GM23248 (cell line): ENCODE measurements at places on chromosomes 16 and 17. TPM values are rescaled to one million over a fixed set of nuclear protein-coding genes. Genes with fewer than 3 reads are reported as not detected.
A peak's percentile ranks its signal among the peaks of the same experiment; 100 is the strongest.

Gene IRX3
- total RNA-seq = 9.2 and 15.6 TPM in 2 replicates

Gene SPATA32
- not detected in 2 replicates for total RNA-seq

Gene CRYBA1
- total RNA-seq = not detected in 2 replicates

Gene NPIPA5
- total RNA-seq = 1.4 TPM in 1 of 2 replicates, not detected in the other

Gene SNAI3
- not detected in 2 replicates for total RNA-seq

Gene TMEM107
- total RNA-seq = 11.6 TPM in 2 replicates

Gene HSPB9
- total RNA-seq = not detected in 2 replicates

Gene TBC1D16
- total RNA-seq = 22.4 and 26.9 TPM in 2 replicates

Gene CDH15
- not detected in 2 replicates for total RNA-seq

Gene TBC1D3H
- total RNA-seq = not detected in 2 replicates

- H3K4me3 ChIP-seq = no peak overlapping the region
- H3K27ac ChIP-seq = no peak overlapping the region
- H3K36me3 ChIP-seq = no peaks in the 10 kb centered on the region
- H3K4me1 ChIP-seq = no peaks in the 10 kb centered on the region
- DNase-seq = no peak
- peaks cover 32% of the 10 kb centered on the region for H3K27me3 ChIP-seq
Measured at GRCh38 chr16:1862394-1862793, 9.6 kb downstream of the MEIOB start.

DNA sequence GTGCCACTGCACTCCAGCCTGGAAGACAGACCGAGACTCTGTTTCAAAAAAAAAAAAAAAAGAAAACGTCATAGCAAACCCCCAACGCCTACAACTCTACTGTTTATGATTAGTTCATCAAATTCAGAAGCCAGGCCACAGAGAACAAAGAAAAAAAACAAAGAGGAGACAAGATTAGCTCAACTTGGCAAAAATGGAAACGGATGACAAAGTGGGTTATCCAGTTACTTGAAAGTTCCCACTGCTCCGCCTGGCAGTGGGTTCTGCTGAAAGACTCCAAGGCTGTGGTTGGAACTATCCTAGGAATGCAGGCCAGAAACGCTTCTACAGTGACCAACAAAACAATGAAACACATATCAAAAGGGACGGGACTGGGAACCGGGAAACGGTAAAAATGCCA lies 53.1 kb downstream of the MRM3 start:
- DNase-seq = peak; percentile 98
- H3K27me3 ChIP-seq = no peaks in the 10 kb centered on the region
- peak overlapping the region; percentile 84 for H3K27ac ChIP-seq
- H3K4me3 ChIP-seq = 0 out of 2 replicates have a peak overlapping the region, but pooled peaks have one; percentile 12
- H3K36me3 ChIP-seq = no peaks in the 10 kb centered on the region

DNA sequence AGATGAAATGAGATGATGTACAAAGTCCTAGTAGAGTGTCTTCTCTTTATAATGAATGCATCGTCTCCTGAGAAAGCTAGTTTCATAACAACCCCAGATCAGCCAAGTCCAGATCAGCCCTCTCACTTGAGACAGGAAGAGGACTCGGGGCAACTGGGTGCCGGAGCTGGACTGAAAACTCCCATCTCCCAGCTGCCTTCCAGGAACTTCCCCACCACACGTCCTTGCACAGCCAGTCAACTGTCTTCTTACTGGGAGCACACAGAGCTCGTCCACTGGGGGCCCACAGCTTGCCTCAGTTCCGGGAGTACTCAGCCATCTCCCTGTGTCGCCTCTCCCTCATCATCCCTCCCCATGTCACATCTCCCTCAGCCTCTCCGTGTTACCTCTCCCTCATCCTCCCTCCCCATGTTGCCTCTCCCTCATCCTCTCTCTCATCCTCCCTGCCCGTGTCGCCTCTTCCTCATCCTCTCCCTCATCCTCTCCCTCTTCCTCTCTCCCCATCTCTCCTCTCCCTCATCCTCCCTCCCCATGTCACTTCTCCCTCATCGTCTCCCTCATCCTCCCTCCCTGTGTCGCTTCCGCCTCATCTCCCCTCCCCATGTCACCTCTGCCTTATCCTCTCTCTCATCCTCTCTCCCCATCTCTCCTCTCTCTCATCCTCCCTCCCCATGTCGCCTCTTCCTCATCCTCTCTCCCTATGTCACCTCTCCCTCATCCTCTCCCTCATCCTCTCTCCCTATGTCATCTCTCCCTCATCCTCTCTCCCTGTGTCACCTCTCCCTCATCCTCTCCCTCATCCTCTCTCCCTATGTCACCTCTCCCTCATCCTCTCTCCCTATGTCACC lies 22.4 kb upstream of the KCNH6 start:
- no peaks in the 10 kb centered on the region for H3K36me3 ChIP-seq
- no peak overlapping the region for H3K27ac ChIP-seq
- no peak for DNase-seq
- H3K4me3 ChIP-seq = no peak overlapping the region
- peaks cover 17% of the 10 kb centered on the region for H3K27me3 ChIP-seq
- peaks cover 11% of the 10 kb centered on the region for H3K4me1 ChIP-seq

DNA sequence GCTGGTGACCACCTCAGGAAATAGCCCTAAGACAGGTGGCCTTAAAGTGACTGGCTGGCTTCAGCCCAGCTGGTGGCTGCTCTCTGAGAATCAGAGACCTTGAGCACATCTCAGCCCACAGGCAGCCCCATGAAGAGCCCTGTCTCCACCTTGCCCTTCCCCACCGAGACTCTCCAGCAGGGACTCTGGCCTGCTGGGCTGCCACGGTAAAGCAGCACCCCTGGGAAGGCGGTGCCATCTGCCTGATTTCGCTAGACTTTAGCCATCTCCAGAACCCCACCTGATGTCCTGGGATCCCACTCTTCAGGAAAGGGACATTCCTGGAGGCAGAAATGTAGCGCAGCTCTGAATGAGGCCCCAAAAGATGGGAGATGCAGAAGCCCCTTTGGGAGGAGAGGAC lies 45.2 kb upstream of the LGALS9 start:
- no peaks in the 10 kb centered on the region for H3K27me3 ChIP-seq
- H3K27ac ChIP-seq = peak overlapping the region; percentile 78
- H3K4me1 ChIP-seq = peaks cover 17% of the 10 kb centered on the region
- DNase-seq = no peak
- H3K36me3 ChIP-seq = no peaks in the 10 kb centered on the region

GRCh38 chr16:22313876-22314470 lies 16.8 kb downstream of the POLR3E start:
- H3K27ac ChIP-seq = no peak overlapping the region
- no peaks in the 10 kb centered on the region for H3K4me1 ChIP-seq
- no peaks in the 10 kb centered on the region for H3K27me3 ChIP-seq
- H3K4me3 ChIP-seq = no peak overlapping the region
- H3K36me3 ChIP-seq = no peaks in the 10 kb centered on the region; the same call in 1 of the 2 replicates
- DNase-seq = no peak

DNA sequence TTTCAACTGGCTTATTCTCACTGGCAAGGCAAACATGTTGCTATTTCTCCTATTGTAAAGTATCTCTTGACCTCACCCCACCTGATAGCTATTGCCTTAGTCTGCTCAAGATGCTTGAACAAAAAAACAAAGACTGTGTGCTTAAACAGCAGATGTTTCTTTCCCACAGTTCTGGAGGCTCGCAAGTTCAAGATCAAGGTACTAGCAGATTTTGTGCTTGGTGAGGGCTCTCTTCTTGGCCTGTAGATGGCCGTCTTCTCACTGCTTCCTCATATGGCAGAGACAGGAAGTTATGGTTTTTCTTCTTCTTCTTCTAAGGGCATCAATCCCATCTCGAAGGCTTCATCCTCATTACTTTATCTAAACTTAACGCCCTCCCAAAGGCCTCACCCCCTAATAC lies 109.7 kb upstream of the CLEC3A start:
- no peaks in the 10 kb centered on the region for H3K27me3 ChIP-seq
- no peaks in the 10 kb centered on the region for H3K36me3 ChIP-seq
- no peak for DNase-seq
- H3K4me3 ChIP-seq = no peak overlapping the region
- no peak overlapping the region for H3K27ac ChIP-seq

DNA sequence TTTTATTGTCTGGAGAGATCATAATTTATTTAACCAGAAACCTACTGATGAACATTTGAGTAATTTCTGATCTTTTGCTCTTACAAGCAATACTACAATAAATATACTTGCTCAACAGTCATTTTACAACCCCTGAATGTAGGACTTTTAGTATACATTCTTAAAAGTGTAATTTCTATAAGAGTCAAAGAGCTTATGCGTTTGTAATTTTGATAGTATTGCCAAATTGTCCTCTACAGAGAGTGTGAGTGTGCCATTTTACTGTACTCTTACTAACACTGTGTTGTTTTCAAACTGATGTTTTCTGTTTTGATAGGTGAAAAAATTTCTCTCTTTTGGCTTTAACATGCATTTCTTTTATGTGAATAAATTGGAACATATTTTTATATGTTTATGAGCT lies 139.1 kb downstream of the FTO start:
- DNase-seq = no peak
- peaks cover 13% of the 10 kb centered on the region; the same call in 1 of the 2 replicates for H3K36me3 ChIP-seq
- no peaks in the 10 kb centered on the region for H3K27me3 ChIP-seq

DNA sequence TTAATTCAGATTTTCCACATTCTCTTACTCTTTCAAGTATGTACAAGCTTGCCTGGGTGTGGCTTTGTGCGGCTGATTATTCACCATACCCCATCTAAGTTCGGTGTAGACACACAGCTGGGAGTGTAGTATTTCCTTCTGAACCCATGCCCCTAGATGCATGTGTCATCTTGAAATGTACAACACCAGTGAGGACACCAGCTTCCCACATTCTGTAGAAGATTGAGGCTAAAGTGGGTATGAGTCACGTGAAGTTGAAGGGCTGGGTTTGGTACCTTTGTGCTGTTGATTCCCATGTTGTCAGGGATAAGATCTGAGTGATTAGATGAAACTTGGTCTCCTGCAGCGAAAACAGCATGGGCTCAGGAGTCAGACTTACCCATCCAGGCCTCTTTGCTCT lies 14.6 kb upstream of the DHX8 start:
- H3K4me3 ChIP-seq = peak overlapping the region; percentile 50
- H3K27me3 ChIP-seq = no peaks in the 10 kb centered on the region
- no peaks in the 10 kb centered on the region for H3K36me3 ChIP-seq
- H3K4me1 ChIP-seq = peaks cover 29% of the 10 kb centered on the region
- H3K27ac ChIP-seq = peak overlapping the region; percentile 99
- DNase-seq = peak; percentile 98

DNA sequence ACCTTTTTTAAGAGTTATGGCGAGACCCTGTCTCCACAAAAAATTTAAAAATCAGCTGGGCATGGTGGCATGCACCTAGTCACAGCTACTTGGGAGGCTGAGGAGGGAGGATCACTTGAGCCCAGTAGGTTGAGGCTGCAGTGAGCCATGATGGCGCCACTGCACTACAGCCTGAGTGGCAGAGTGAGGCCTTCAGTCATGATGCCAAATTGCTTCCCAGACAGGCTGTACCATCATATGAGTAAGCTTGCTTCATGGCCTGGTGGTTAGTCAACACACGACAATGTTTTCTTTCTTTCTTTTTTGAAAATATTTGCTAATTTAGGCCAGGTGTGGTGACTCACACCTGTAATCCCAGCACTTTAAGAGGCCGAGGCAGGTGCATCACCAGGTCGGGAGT lies 12.5 kb downstream of the NTAN1 start:
- peaks cover 11% of the 10 kb centered on the region for H3K4me1 ChIP-seq
- H3K36me3 ChIP-seq = peaks cover 20% of the 10 kb centered on the region
- no peaks in the 10 kb centered on the region for H3K27me3 ChIP-seq
- no peak overlapping the region for H3K27ac ChIP-seq

GRCh38 chr17:37096071-37096470 lies 147.3 kb downstream of the AATF start:
- no peak for DNase-seq
- no peaks in the 10 kb centered on the region for H3K27me3 ChIP-seq
- no peak overlapping the region for H3K4me3 ChIP-seq
- H3K27ac ChIP-seq = no peak overlapping the region
- H3K4me1 ChIP-seq = no peaks in the 10 kb centered on the region

DNA sequence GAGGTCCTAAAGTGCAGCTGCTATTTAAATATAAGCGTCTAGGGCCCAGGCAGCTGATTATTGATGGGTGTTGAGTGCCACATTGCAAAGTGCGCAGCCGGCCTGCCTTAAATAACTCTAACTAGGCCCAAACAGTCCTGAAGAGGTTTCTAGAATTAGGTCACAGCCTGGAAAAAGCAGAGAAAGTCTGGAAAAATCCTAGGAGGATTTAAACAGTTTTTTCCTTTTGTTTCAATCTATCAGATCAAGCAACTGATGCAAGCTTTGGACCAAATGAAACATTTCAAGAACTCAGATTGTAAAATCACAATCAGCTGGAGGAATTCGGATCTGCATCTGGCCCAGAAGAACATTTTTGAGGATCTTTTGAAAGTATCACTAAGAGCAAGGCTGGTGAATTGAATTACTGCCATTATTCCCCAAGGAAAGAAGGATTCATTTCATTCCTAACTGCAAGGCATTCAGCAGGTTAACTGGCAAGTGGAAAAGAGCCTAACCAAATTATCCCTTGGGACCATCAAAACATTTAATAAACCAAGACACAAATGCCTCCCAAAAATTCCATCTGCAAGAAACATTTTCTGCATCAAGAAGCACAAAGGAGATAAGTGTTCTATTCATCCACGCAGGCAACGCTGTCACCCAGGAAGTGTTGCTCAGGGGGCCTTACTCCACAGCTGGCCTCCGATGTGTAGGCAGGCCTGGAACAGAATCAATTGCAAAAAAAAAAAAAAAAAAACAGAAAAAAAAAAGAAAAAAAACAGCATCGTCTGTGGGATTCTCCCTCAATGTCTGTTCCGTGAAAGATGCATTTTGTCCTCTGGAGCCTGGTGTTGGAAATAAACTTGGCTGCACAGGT lies 46.1 kb downstream of the IRX3 start:
- no peak overlapping the region for H3K27ac ChIP-seq
- peak; percentile 16 for DNase-seq
- peaks cover 22% of the 10 kb centered on the region; the same call in 1 of the 2 replicates for H3K27me3 ChIP-seq
- no peaks in the 10 kb centered on the region for H3K36me3 ChIP-seq

DNA sequence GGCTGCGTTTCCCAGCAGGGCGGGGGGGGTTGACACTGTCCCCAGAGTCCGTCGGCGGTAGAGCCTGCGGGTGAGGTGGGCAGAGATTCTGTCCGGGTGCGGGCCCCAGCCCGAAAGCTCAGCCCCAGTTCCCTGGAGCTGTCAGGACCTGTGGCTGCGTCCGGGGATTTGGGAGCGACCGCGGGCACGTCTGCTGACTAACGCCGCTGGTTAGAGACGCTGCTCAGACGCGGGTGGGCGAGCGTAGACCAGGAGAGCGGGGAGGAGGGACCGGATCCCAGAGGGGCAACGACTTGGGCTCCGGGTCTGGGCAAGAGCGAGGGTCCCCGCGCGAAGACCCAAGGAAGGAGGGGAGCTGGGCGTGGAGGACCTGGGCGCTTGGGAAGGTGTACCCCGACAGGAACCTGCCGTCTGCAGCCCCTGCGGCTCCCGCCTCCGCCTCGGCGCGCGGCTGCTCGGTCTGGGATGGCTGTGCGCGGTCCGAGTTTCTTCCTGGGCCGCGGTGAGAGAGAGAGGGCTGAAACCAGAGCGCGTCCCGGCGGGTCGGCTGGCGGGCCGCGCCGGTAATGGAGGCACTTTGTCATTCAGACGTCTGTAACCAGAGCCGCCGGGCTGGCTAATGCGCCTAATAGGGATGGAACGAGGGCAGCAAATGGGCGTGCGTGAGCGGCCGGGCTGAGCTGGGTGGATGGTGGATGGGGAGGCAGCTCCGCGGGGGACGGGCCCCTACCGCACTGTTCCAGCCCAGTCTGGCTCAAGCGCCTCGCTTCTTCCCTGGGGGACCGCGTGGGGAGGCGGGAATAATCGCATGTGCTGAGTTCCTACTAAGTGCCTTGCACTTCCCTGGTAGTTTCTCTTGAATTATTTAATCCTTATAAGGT lies 2.3 kb downstream of the NGFR start:
- no peaks in the 10 kb centered on the region for H3K36me3 ChIP-seq
- H3K27ac ChIP-seq = no peak overlapping the region
- 0 out of 2 replicates have a peak, but pooled peaks cover 4% of the 10 kb centered on the region for H3K4me1 ChIP-seq
- DNase-seq = peak; percentile 56

GRCh38 chr17:82374626-82375331 lies 3.2 kb downstream of the UTS2R start:
- H3K4me1 ChIP-seq = no peaks in the 10 kb centered on the region
- DNase-seq = no peak
- no peaks in the 10 kb centered on the region for H3K36me3 ChIP-seq
- H3K4me3 ChIP-seq = no peak overlapping the region
- peaks cover 37% of the 10 kb centered on the region for H3K27me3 ChIP-seq
- H3K27ac ChIP-seq = no peak overlapping the region
